ENCODE measurements at places on chromosomes 6 and 20.

DNA sequence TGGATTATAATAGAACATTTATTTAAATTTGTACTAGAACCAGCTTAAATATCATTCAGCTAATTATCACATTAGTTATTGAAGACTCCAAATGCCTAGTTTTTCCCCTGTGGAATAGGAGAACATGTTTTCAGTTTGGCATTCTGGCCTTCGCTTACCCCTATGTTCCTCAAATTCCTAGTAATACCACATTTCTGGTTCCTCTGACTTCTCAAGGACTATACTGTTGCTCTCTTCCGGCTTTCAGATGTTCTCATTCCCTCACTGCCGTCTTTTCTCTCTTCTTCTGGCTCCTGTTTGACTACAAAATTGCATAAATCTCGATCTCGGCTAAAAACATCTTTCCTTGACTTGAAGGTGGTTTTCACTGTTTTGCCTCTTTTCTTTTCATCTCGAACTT is 71.8 kb upstream of the KHDRBS2 start:
- no peak for DNase-seq

DNA sequence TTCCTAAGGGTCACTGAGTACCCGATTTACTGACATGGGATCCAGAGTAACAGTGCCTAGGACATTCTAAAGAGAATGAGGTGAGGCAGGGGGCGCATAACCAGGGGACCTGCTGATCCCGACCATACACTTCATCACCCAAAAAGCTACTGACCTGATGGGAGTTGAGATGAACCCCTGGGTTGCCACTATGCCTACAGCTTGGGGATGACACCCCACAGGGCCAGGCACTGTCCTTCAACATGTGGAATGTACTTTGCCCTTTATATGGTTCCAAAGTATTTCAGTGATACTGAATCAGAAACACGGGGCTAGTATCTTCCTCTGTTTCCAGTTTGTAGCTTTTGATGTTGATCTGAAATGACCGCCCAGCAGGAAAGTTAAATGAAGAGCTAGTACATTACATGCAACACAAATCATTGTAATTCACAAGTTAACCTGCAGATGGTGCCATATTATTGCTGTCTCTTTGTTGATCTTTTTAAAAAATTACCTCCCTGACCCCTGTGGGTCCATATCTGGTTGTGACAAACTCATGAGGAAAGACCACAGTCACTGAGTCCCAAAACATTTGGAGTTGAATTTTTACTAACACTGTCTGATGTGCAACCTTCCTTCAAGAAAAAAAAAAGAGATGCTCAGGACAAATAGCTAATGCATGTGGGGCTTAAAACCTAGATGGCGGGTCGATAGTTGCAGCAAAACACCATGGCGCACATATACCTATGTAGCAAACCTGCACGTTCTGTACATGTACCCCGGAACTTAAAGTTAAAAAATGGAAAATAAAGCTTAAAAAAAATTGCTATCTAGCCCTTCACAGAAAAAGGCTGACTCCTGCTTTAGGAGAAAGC is 42.7 kb upstream of the GCNT2 start:
- DNase-seq: no peak

GRCh38 chr20:32465092-32465900 is 107.2 kb downstream of the ASXL1 start:
- DNase-seq: no peak

DNA sequence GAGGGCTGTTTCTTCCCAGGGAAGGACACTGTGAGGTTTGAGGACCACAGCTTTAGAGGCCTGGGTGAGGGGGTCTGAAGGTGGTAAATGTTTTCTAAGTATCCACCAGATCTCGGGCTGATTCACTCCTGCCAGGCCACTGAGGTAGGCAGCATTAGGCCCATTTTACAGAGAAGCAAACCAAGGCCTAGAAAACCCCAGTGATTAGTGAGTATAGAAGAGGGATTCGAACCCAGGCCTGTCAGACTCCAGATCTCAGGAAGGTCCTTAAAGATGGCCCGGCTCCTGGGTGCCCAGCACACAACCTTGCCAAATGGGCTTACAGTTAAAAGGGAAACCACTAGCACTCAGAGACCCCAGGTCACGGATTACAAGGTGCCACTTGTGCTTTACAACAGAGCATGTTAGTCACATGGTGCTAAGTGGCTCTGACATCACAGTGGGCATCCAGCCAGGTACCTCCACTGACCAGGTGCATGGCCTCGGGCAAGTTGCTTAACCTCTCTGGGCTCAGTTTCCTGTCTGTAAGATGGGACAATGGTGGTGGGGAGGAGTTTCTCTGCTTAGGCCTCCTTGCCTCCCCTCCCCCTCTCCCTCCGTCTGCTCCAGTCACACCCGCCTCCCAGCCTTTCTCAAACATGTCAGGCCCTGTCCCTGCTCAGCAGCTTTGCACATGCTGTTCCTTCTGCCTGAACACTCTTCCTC is 18.8 kb upstream of the SIRPA start:
- DNase-seq: no peak

DNA sequence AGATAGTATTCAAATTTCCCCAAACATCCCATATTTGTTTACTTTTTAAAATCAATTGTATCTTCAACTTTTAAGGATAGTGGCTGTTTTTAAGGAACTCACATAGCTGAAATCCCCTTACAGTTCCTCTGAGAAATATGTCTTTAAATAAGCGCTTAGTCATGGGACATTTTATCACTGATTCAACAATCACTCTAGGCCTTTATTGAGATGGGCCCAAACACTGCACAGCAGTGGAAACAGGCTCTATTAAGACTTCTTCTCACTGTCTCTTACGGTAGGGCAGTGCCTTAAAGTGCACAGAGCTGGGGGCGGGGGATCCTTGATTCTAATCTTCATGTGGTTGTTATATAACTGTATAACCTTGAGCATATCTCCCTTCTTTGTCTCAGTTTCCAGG is 59.8 kb upstream of the RREB1 start:
- no peak for DNase-seq

GRCh38 chr20:14536738-14537137 is 199.3 kb upstream of the FLRT3 start:
- DNase-seq: no peak

- no peak for DNase-seq
Observed at GRCh38 chr20:13567663-13568062, 71.1 kb downstream of the TASP1 start.

GRCh38 chr6:104921896-104922295 is 35.0 kb upstream of the LIN28B start:
- DNase-seq: no peak

GRCh38 chr20:54223751-54224150 is 15.9 kb downstream of the PFDN4 start:
- DNase-seq: no peak

DNA sequence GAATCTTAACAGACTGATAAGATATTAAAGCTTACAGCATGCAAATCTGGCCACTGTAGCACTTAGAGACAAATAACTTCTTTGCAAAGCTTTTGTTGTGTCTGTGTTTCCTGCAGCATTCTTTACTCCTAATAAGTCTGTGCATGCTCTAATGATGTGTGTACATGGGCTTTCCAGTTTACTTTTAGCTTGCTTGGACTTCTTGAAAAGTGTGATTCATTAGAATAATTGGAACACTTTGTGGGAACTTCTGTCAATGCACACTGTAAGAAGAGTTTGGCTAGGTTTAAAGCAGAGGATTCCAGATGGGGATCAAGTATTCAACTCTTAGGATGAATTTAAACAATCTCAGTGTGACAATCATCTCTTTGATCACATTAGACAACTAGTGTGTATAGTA is 22.1 kb upstream of the TINAG start:
- no peak for DNase-seq

- no peak for DNase-seq
Observed at GRCh38 chr6:113879186-113880096, 22.3 kb downstream of the MARCKS start.

GRCh38 chr6:139253656-139254055 is 38.1 kb downstream of the TXLNB start:
- DNase-seq: no peak

DNA sequence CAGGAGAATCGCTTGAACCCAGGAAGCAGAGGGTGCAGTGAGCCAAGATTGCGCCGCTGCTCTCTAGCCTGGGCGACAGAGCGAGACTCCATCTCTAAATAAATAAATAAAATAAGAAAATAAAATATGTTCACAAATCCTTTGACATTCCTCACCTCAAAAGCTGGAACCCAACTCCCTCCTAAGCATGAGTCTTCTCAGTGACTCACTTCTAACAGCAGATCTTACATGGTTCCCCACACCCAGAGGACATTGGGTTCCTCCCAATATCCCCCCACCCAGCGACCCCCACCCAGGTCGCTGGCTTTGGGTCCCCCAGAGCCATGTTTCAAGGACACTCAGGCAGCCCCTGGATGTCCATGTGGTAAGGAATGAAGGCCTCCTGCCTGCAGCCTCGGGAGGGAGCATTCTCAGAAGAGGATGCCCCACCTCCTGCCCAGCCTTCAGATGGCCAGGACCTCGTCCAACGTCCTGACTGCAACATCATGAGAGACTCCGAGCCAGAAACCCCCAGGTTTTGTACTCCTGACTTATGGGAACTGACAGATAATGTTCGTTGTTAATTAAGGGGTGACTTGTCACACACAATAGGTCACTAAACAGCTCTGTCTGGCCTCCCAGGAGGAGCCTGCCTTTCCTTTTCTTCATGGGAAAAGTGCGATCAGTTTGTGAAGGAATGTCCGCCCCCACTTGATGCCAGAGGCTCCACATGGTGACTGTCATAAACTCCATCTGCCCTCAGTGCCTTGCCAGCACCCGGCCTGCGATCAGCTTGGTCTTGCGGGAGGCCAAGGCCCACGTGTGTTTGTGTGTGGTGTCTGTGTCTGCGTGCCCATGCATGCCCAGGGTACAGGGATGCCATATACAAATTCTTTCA is 10.1 kb upstream of the GMEB2 start:
- DNase-seq: no peak

Data from activated CD8-positive, alpha-beta memory T cell treated with anti-CD3 and anti-CD28 coated beads, Interleukin-2, amount 50 U/mL, for 4 hours (primary cell).